ENCODE measurements at places on chromosomes 6 and 20. TPM values are rescaled to one million over a fixed set of nuclear protein-coding genes. Genes with fewer than 3 reads are reported as not detected.

The COL9A3 gene
- not detected for total RNA-seq

GRCh38 chr6:33177552-33178446 lies 14.5 kb downstream of the COL11A2 start:
- no peak for DNase-seq

The PKIB gene
- 0.90 TPM for total RNA-seq

The GCM1 gene
- total RNA-seq, result not detected

The APCDD1L gene
- total RNA-seq, result not detected

- DNase-seq, result peak; percentile 34
These were observed 775 bp downstream of the PFDN4 start for GRCh38 chr20:54208548-54209176.

DNA sequence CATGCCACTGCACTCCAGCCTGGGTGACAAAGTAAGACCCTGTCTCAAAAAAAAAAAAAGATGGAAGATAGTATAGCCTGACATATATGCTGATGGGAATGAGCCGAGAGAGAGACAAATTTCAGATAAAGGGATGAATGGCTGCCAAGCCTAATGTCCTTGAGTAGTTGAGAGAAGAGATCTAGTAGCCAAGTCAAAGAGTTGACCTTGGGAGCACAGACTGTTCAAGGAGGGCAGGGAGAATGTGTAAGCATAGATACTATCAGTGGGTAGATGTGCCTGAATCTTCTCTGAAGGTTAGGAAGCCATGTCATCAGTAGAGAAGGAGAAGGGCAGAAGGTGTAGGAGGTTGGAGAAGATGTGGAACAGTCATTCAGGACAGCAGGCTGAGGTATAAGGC lies 20.0 kb upstream of the ABCC10 start:
- no peak for DNase-seq

The FAM83B gene
- total RNA-seq, result not detected

The TBC1D7 gene
- 21.3 TPM for total RNA-seq

DNA sequence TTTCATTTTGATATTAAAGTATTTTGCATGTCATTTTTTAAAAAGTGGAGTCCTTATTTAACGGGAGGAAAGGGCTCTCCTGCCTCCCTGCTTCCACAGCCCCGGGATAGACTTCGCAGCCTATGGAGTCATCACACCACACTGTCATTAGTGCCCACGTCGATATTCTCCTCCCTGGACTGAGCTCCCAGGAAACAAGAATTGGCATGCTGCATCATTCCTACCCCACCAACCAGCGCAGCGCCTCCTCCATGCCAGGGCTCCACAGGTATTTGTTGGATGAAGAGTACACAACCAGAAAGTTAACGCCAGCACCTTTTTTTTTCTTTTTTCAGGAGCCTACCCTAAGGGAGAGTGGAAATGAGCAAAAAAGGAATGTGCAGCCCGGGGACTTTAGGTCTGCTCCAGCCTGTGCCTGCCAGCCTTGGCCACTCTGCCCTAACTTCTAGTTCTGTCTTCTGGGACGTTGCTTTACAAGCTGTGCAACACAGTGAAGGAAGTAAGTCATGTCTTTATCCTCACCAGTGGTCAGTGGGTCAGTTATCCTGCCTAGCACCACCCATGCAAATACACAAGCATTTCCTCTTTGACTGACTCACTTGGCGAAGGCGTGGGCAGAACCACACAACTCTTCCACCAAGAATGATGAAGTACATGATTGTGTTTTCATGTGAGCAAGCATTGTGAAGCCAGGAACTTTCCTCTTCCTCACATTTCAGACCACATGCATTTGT lies 180.7 kb upstream of the UST start:
- DNase-seq, result peak; percentile 63

DNA sequence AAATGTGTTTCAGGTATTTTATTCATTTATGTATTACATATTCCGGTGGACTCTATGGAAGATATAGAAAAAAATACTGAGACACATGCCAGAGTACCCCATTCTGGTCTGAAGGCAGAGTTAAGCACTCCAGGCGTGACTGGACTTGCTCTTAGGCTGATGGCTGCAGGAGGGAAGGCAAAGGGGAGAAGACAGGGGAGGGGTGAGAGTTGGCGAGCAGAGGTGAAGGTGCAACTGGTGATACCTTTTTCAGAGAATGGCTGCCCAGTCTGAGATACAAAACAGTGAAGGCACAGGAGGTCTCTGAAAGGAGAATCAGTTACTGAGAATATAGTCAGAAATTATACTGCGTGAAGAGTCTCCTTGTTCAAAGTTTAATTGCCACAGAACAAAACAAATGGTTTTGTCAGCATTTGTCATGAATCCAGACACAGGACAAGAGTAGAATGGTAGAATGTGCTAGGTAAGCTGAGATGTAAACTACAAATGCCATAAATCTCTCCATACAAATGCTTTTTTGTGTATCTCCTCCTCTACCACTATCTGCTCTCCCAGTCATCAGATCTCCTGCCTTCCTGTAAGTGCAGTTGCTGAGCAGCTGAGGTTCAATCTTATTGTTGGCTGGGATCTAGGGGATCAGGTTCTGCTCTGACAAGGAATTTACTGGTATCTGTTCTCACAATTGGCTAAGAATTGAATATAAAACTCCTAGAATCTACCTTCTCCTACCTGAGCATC lies 104.2 kb upstream of the DST start:
- no peak for DNase-seq

DNA sequence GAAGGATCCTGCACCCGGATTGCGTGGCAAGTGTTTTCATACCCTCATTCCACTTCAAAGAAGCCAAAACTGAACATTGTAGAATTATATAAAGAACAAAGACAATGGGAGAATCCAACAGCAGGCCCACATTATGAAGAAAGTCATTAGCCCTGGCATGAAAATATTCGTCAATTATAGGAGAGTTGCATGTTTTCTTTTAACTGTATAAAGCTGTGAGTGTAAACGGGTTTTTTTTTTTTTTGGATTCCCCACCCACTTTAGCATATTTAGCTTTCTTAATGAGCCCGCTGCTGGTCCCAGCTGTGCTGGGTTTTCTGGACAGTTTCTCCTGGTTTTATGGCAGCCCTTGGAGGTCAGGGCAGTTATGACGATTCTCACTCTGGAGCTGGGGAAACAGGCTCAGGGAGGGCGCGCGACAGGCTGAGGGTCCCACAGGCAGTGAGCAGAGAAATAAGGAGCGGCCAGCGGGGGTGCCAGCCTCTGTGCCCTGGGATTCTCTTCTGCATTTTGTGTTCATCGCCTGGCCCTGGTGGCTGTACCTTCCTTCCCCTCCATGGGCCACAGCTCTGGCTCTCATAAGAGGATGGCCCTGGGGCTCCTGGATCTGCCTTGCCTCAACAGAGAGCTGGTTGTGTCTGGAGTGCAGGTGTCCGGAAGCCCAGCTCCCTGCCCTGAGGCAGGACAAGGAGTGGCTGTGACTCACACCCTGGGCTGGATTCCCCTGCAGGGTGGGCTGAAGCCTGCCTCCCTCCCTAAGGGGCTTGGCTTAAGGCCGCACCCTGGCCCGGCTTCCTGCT lies 24.1 kb upstream of the SULF2 start:
- DNase-seq, result no peak

- no peak for DNase-seq
These were observed 23.0 kb downstream of the CEP57L1 start for GRCh38 chr6:109118337-109118736.

- peak; percentile 78 for DNase-seq
These were observed 106.8 kb downstream of the GJA10 start for GRCh38 chr6:90000864-90001731.

The HLA-DQB1 gene
- 5.3 TPM for total RNA-seq

- no peak for DNase-seq
These were observed 11.5 kb downstream of the MAPK14 start for GRCh38 chr6:36039112-36039511.

The REM1 gene
- not detected for total RNA-seq

The LPA gene
- total RNA-seq, result not detected

- DNase-seq, result no peak
These were observed 2.7 kb upstream of the MAFB start for GRCh38 chr20:40691566-40692239.

DNA sequence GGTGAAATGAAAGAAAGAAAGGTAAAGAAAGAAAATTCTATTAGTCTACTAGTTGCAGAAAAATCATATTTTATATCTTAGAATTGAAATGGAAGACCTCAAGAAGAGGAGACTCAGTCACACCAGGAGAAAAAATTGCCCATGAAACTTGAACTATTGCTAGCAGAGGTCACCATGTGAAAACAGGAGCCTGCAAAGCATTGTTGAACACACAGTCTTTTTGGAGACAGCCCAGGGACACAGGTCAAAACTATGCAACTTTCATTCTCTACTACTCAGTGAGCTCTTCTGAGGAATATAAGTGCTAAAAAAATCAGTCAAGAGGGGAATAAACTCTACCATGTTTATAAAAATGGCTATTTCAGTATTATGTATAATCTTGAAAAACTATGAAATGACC lies 89.8 kb upstream of the TENT5A start:
- DNase-seq, result no peak

The PLCB1 gene
- 3.6 TPM for total RNA-seq

The DACT2 gene
- total RNA-seq, result not detected

The ABHD16B gene
- total RNA-seq, result not detected

GRCh38 chr20:63778034-63778752 lies 38.6 kb downstream of the SLC2A4RG start:
- no peak for DNase-seq

GRCh38 chr6:127391094-127391953 lies 47.9 kb upstream of the ECHDC1 start:
- DNase-seq, result no peak

GRCh38 chr6:20128018-20128417 lies 84.3 kb downstream of the MBOAT1 start:
- no peak for DNase-seq

DNA sequence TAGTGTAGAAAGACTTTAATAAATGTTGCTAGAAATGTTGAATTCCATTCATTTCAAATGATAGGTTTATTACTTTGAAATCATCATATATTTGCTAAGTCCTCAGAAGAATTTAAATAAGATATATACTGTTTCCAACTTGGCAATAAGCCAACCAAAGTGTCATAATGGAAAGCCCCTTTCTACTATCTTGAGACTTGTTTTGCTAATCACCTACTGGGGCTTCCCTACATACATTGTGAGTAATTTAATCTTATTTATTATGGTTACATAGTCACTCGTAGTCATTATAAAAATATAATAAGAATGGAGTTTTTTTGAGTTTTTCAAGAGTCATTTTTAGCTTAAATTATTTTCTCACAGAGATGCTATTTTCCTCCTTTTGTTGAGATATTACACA lies 20.7 kb downstream of the COL19A1 start:
- DNase-seq, result no peak

The SLC24A3 gene
- not detected for total RNA-seq

- no peak for DNase-seq
These were observed 9.9 kb downstream of the PCIF1 start for GRCh38 chr20:45944151-45944964.
